Temporal lobe (tissue), 4 donors: ENCODE measurements at places on chromosomes 5 and 9. TPM values are rescaled to one million over a fixed set of nuclear protein-coding genes. Genes with fewer than 3 reads are reported as not detected.

The PCDHA8 gene
- total RNA-seq, result 7.6 TPM

The SPAG8 gene
- total RNA-seq, result 2.0 TPM

The FOXI1 gene
- not detected for total RNA-seq

The FBLL1 gene
- total RNA-seq, result 30.0 TPM

The SLC2A6 gene
- 9.3 TPM for total RNA-seq

The HIGD2A gene
- 18.4 TPM for total RNA-seq

The DIPK1B gene
- 18.2 TPM for total RNA-seq

The SOX30 gene
- total RNA-seq, result not detected

The PCDHGB2 gene
- total RNA-seq, result 7.1 TPM

The GCNT4 gene
- total RNA-seq, result 0.74 TPM

The IFNA8 gene
- not detected for total RNA-seq

The FABP6 gene
- total RNA-seq, result 2.2 TPM

The FBXO10 gene
- 9.6 TPM for total RNA-seq

The SPINK6 gene
- not detected for total RNA-seq

The FAM221B gene
- not detected for total RNA-seq

The TAS2R1 gene
- total RNA-seq, result not detected

The SHISAL2B gene
- total RNA-seq, result 0.49 TPM

The IL31RA gene
- total RNA-seq, result not detected

The ENTPD2 gene
- 0.25 TPM for total RNA-seq

The PFN3 gene
- total RNA-seq, result 0.74 TPM

The ANKRD31 gene
- 0.49 TPM for total RNA-seq

The RAB14 gene
- total RNA-seq, result 77.2 TPM

The FOXD4L5 gene
- not detected for total RNA-seq

The CTSV gene
- 0.74 TPM for total RNA-seq

The PCDHA1 gene
- total RNA-seq, result 6.6 TPM

The AHRR gene
- total RNA-seq, result 2.0 TPM

The TMEM174 gene
- total RNA-seq, result not detected

The AK8 gene
- total RNA-seq, result 0.49 TPM

The TRPM6 gene
- total RNA-seq, result 0.74 TPM

The FOXD4L3 gene
- total RNA-seq, result not detected

The FOXD1 gene
- 0.98 TPM for total RNA-seq
